Stimulated activated naive B cell treated with anti-CD40 and anti-IgM and Interleukin-4, amounts not matched to agents 10 μg/mL and 1 μg/mL and 100 μg/mL, for 72 hours (primary cell): ENCODE measurements at places on chromosomes 3 and 15.

GRCh38 chr3:197692641-197693040 lies 44.1 kb downstream of the RUBCN start:
- peaks cover 53% of the 10 kb centered on the region for H3K36me3 ChIP-seq
- H3K4me1 ChIP-seq, result peaks cover 6% of the 10 kb centered on the region
- DNase-seq, result no peak
- H3K4me3 ChIP-seq, result no peak overlapping the region
- peak overlapping the region; percentile 54 for H3K27ac ChIP-seq

- no peak for DNase-seq
- H3K4me3 ChIP-seq, result no peak overlapping the region
- H3K4me1 ChIP-seq, result peaks cover 9% of the 10 kb centered on the region
- H3K36me3 ChIP-seq, result no peaks in the 10 kb centered on the region
Measured at GRCh38 chr3:108474581-108474980, 35.8 kb downstream of the MYH15 start.

DNA sequence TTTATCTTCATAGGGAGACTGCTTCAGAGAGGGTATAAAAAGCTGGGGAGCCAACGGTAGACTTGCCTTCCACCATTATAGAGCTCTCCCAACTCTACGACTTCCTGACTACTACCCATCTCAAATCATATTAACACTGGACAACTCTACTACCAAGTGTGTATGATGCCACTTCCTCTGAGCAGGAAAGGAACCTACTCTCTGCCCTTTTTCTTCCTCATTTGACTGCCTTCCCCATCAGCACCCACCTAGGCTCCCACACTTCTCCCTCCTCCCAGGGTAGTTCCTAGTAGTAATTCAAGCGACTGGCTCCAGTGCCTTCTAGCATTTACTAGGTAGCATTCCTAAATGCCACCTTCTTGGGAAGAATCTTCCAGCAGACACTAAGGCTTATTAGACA lies 24.5 kb upstream of the TBL1XR1 start:
- no peaks in the 10 kb centered on the region for H3K27me3 ChIP-seq
- no peak overlapping the region for H3K27ac ChIP-seq
- no peak for DNase-seq
- no peak overlapping the region for H3K4me3 ChIP-seq
- H3K36me3 ChIP-seq, result no peaks in the 10 kb centered on the region

DNA sequence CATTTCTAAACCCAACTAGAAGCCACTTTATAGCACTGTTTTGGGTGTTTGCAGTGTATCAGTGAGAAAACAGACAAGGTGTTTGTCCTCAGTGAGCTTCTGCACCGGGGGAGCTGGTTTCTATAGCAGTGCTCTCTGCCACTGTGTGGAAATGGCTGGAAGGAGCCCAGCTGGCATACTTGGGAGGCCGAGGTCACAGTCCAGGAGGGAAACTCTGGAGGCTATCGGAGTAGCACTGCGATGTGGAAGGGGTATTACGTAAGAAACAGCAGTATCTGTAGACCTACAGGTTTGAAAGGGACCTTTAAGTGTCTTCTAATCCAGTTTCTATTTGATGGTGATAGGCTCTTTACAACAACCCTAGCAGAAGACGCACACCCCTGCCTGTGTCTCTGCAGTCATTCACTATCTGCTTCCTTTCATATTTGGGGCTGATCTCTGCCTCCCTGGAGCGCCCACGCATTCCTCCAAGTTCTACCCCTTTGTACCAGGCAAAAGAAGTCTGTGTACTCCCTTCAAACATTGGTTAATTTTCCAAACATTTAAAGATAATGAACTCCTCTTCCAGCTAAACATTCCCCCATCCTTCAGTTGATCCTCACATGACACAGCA lies 87.4 kb upstream of the ADAMTS17 start:
- H3K36me3 ChIP-seq, result peaks cover 2% of the 10 kb centered on the region
- no peak for DNase-seq
- no peaks in the 10 kb centered on the region for H3K4me1 ChIP-seq
- no peaks in the 10 kb centered on the region for H3K27me3 ChIP-seq

DNA sequence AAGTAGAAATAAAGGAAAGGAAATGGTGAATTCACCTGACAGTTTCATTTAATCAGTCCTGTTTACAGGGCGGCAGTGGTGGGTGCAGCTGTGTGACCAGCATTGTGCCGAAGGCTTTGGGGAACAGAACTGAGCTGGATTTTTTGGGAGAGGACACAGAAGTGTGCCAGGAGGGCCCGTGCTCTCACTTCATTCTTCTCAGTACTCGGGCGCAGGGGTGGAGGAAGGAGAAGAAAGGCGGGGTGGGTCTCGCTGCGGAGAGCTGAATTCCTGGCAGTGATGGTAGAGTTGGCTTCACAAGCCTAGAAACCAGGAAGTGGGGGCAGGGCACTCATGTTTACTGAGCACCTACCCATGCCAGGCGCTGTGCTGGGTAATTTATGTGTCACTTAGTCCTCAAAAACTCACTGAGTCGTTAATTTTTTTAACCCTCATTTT lies 64.6 kb downstream of the CRTC3 start:
- peaks cover 53% of the 10 kb centered on the region for H3K4me1 ChIP-seq
- H3K27me3 ChIP-seq, result no peaks in the 10 kb centered on the region
- H3K4me3 ChIP-seq, result peak overlapping the region; percentile 83

- H3K36me3 ChIP-seq, result no peaks in the 10 kb centered on the region
- no peak overlapping the region for H3K4me3 ChIP-seq
- no peak for DNase-seq
- H3K27me3 ChIP-seq, result peaks cover 8% of the 10 kb centered on the region
- no peaks in the 10 kb centered on the region for H3K4me1 ChIP-seq
Measured at GRCh38 chr3:179921500-179921899, 115.2 kb downstream of the PEX5L start.

GRCh38 chr15:47517737-47518136 lies 199.6 kb upstream of the SEMA6D start:
- no peaks in the 10 kb centered on the region for H3K36me3 ChIP-seq
- H3K4me1 ChIP-seq, result no peaks in the 10 kb centered on the region
- no peak overlapping the region for H3K27ac ChIP-seq
- DNase-seq, result no peak
- H3K27me3 ChIP-seq, result no peaks in the 10 kb centered on the region

GRCh38 chr3:130517602-130518001 lies 625 bp downstream of the COL6A6 start:
- H3K36me3 ChIP-seq, result no peaks in the 10 kb centered on the region
- DNase-seq, result no peak
- peaks cover 24% of the 10 kb centered on the region for H3K27me3 ChIP-seq
- no peak overlapping the region for H3K4me3 ChIP-seq
- no peak overlapping the region for H3K27ac ChIP-seq
- H3K4me1 ChIP-seq, result no peaks in the 10 kb centered on the region

- no peak overlapping the region for H3K27ac ChIP-seq
- no peaks in the 10 kb centered on the region for H3K4me1 ChIP-seq
- no peak overlapping the region for H3K4me3 ChIP-seq
- H3K36me3 ChIP-seq, result peaks cover 22% of the 10 kb centered on the region
- no peaks in the 10 kb centered on the region for H3K27me3 ChIP-seq
Measured at GRCh38 chr3:57927916-57928315, 80.3 kb upstream of the FLNB start.

- no peaks in the 10 kb centered on the region for H3K36me3 ChIP-seq
- no peak for DNase-seq
- H3K27me3 ChIP-seq, result no peaks in the 10 kb centered on the region
- H3K27ac ChIP-seq, result no peak overlapping the region
- no peaks in the 10 kb centered on the region for H3K4me1 ChIP-seq
Measured at GRCh38 chr3:96324087-96324486, 490.3 kb upstream of the EPHA6 start.

DNA sequence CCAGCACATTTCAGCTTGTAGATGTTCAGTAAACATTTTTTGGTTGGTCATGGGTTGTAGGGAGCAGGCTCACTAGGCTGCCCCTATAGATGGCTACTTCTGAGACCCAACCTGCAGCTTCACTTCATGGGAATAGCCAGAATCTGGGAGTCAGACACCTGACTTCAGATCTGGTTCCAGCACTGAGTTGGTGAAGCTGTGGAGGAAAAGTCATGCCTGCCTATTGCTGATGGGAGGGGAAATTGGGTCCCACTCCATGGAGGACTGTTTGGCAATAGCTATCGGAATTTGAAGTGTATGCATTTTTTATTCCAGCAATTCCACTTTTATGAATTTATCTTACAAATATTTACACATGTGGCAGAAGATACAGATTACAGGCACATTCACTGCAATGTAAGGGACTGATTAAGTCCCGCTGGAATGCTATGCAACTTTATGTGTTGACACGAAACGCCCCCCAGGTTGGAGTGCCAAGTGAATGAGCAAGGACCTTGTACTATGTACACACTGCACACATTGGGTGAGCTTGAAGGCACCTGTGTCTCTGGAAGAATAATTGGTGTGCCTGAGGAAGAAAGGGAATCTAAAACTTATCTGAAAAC lies 7.8 kb upstream of the CCR1 start:
- H3K27ac ChIP-seq, result no peak overlapping the region
- peaks cover 3% of the 10 kb centered on the region for H3K4me1 ChIP-seq
- DNase-seq, result no peak
- H3K27me3 ChIP-seq, result no peaks in the 10 kb centered on the region
- peaks cover 3% of the 10 kb centered on the region for H3K36me3 ChIP-seq

DNA sequence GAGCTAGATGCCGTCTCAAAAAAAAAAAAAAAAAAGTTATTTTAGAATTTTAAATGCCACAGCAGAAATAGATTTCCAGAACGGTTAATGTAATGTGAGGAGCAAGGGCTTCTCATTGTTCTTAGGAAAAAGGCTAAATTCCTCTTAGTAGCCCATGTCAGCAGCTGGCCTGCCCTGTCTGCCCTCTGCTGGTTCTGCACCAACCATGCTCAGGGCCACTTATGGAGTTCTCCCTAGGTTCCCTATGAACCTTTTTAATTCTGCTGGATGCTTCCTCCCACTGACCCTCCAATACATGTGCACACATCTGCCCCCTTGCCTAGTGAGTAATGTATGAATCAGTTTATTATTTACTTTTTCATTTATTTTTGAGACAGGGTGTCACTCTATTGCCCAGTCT lies 32.2 kb upstream of the DPPA4 start:
- H3K4me3 ChIP-seq, result no peak overlapping the region
- DNase-seq, result no peak
- no peaks in the 10 kb centered on the region for H3K4me1 ChIP-seq
- H3K36me3 ChIP-seq, result no peaks in the 10 kb centered on the region
- H3K27me3 ChIP-seq, result no peaks in the 10 kb centered on the region
- no peak overlapping the region for H3K27ac ChIP-seq

- no peak overlapping the region for H3K4me3 ChIP-seq
- H3K27ac ChIP-seq, result no peak overlapping the region
- H3K36me3 ChIP-seq, result peaks cover 50% of the 10 kb centered on the region
- DNase-seq, result no peak
Measured at GRCh38 chr3:119642746-119643473, 17.5 kb downstream of the POPDC2 start.

GRCh38 chr15:43702174-43702573 lies 8.5 kb downstream of the CKMT1A start:
- no peaks in the 10 kb centered on the region for H3K4me1 ChIP-seq
- H3K27ac ChIP-seq, result no peak overlapping the region
- H3K4me3 ChIP-seq, result no peak overlapping the region
- H3K27me3 ChIP-seq, result peaks cover 31% of the 10 kb centered on the region
- DNase-seq, result no peak
- no peaks in the 10 kb centered on the region for H3K36me3 ChIP-seq

DNA sequence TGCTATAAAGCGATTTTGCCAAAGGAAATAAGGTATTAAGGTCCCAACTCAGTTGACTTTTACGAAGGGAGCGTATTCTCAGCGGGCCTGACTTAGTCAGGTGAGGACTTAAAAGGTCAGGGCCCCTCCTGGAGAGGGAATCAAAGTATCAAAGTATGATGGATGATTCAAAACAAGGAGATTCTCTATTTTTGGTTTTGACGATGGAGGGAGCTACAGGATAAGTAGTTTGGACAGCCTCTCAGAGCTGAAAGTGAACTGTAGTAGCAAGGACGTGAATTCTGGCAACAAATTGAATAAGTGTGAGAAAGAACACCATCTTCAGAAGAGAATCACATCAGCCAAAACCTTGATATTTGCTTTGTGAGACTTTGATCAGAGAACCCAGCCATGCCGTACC lies 1186.5 kb downstream of the SI start:
- no peaks in the 10 kb centered on the region for H3K36me3 ChIP-seq
- no peak overlapping the region for H3K4me3 ChIP-seq
- DNase-seq, result no peak
- H3K4me1 ChIP-seq, result no peaks in the 10 kb centered on the region
- H3K27ac ChIP-seq, result no peak overlapping the region
- H3K27me3 ChIP-seq, result no peaks in the 10 kb centered on the region

DNA sequence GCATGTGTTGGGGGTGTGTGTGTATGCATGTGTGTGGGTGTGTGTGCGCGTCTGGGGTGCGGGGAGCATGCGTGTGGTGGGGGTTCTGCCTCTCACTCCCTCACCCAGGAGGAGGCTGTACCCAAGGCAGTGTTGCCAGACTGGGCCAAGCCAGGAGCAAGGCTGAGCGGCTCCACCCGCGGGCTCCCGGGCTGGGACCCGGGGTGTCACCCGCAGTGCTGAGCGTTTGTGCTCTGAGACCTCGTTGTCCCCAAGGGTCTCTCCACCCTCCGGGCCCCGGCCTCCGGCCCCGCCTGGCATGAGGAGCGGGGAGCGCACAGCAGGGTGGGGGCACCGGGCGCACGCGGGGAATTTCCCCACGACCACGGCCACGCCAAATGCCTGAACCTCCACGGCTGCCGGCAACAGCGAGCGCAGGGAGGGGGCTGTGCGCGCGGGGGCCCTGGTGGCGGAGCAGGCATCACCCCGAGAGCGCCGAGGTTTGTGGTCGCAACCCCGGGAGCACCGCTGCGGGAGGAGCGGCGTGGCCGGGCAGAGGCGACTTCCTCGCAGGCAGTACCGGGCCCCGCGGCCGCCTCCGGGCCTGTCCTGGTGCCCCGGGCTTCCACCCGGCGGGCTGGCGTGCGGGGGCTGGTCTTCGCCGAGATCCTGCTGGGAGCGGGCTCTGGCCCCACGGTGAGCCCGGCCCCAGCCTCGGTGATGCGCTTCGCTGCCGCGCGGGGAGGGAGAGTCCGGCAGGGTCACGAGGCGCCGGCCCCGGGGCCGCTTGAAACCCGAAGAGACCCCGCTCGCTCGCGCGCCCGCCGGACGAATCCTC lies 7.4 kb upstream of the OCA2 start:
- DNase-seq, result no peak
- H3K27ac ChIP-seq, result no peak overlapping the region
- peaks cover 13% of the 10 kb centered on the region for H3K4me1 ChIP-seq
- H3K27me3 ChIP-seq, result peaks cover 38% of the 10 kb centered on the region

DNA sequence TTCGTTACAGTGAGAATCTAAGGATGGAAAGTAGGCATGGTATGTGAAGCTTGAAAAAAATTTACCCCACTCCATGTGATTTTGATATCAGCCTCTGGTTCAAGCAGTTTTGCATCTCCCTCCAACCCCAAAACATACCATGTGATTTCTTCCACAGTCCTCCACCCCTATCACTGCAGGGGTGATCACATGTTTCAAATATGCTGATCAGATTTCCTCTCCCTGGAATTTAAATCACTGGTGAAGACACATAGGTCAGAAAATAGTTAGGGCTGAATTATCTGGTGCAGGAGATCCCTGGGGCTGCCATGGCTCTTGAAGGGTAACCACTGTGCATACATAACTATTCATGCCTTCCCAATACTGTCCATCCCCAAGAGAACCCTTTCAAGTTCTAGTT lies 119.7 kb upstream of the THRB start:
- no peaks in the 10 kb centered on the region for H3K36me3 ChIP-seq
- H3K27me3 ChIP-seq, result peaks cover 7% of the 10 kb centered on the region
- H3K4me3 ChIP-seq, result no peak overlapping the region
- no peak overlapping the region for H3K27ac ChIP-seq
- no peaks in the 10 kb centered on the region for H3K4me1 ChIP-seq

GRCh38 chr15:85597155-85597815 lies 197.4 kb downstream of the KLHL25 start:
- H3K27me3 ChIP-seq, result no peaks in the 10 kb centered on the region
- H3K27ac ChIP-seq, result peak overlapping the region; percentile 62
- no peak overlapping the region for H3K4me3 ChIP-seq
- no peak for DNase-seq
